ENCODE measurements at places on chromosomes 4 and X. TPM values are rescaled to one million over a fixed set of nuclear protein-coding genes. Genes with fewer than 3 reads are reported as not detected.

DNA sequence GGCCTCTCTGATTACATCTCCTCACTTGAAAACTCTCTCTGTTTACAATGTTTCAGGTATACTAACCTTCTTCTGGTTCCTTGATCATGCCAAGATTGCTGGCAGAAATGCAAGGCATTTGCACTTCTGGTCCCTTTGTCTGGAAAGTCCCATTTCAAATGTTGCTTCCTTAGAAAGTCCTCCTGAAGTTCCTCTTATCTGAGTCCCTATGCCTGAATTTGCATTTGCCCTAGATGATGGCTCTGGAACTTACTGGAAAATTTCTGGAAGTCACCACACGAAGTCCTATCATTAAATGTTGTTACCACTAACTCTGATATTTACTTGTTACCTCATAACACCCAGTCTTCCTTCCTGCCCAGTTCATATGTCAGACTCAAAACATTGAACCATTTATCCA is 176.4 kb downstream of the EFHC2 start:
- no peak for DNase-seq

- DNase-seq, result no peak
These were observed 43.4 kb downstream of the ING2 start for GRCh38 chr4:183548306-183548705.

DNA sequence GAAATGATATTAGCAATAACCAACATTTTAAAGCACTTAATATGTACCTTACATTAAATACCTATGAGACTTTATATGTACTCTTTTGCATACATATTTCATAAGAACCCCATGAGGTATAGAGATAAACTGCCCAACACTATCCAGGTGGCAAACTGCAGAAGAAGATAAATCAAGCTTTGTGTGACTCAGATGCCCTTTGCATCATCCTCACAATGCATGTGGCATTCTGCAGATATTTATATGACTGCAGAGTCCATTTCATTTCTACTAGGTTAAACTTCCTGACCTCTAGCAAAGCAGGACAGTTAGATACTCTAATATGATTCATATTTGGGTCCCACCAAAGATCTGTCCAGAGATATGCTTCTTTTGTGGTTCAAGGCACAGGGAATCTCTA is 85.6 kb upstream of the RASGEF1B start:
- DNase-seq, result no peak

DNA sequence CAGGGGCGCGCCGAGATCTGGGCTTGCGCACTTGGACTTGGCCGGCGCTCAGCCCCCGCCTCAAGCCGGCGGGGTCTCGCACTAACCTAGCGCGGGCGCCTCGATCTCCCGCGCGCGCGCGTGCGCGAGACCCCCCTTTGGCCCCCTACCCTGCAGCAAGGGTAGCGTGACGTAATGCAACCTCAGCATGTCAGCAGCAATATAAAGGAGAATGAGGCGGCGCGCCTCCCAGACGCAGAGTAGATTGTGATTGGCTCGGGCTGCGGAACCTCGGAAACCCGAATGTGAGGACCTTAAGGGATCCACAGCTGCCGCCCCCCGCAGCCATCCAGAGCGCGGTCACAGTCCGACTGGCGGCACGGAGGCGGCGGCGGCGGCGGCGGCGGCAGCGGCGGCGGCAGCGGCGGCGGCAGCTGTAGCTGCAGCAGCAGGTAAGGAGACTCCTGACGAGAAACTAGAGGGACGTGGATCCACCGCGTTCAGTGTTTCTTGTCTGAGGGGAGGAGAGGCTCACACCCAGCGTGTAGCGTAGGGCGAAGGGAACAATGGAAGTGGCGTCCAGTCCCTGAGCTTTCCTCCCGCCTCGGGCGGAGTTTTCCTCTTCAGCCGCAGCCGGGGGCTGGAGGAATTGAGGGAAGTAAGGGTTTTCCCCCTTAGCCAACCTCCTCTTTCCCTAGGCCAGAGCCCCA is at the start of the genes SATL1 and ZNF711:
TSS of gene SATL1 (minus strand) at position 19 of the 689 bp plus-strand sequence. CDS start 134,811 bp downstream, outside the sequence.
TSS of gene ZNF711 (plus strand) at position 231 of the 689 bp plus-strand sequence. CDS start 3,582 bp downstream, outside the sequence.
- DNase-seq, result peak; percentile 91

GRCh38 chrX:96002431-96002830 is 682.2 kb upstream of the DIAPH2 start:
- DNase-seq, result peak; percentile 3

DNA sequence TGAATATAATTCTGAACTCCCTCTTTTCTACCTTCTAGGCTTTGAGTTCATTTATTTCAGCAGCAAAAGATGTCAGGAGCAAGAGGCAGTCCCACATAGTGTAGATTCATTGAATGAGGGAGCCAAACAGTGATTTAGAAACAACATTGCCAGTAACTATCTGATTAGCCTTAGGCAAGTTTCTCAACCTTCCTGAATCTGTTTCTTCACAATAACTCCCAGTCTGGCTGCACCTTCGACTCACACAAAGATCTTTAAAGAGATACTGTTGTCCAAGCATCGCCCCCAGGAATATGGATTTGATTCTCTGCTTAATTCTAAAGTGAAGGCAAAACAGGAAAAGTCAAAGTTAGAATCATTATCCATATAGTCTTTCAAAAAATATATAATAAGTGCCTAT is 1026.2 kb downstream of the DMD start:
- no peak for DNase-seq

- DNase-seq, result no peak
These were observed 131.6 kb upstream of the MED14 start for GRCh38 chrX:40866893-40867292.

DNA sequence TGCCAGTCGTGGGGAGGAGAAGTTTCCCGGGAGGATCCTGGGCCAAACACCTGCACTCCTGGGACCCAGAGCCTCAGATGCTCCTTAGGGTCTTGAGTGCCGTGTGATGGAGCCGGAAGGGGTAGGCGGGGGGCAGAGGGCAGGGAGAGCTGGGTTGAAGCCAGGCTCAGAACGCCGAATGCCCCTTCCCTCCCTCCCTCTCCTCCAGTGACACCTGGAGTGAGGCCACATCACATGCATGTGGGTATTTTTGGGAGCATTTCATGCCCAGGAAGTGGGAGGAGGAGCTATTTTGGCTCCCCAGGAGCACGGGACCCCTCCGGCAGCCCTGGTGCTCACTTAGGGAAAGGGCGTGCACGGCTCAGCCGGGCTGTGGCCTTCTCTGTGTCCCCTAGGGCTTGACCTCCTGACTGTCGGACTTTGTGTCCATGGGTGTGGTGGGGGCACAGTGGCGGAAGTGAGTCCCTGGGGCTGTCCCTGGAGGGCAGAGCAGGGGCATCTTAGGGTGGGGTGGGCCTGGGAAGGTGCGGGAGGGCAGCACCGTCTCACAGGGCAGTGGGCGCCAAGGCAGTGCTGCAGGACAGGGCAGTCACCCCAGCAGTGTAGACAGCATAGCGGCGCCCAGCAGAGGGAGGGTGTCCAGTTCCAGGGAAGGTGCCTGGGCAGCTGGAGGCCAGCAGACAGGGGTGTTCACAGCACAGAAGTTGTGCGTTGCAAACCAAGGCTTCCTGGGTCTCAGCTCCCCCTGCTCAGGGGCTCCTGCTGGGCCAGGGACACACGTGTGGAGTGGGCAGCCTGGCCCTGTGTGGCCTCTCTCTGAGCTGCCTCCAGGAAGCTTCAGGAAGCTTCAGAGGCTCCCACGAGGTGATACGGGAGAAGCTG is 4.9 kb upstream of the CPLX1 start:
- DNase-seq, result no peak

- DNase-seq, result no peak
These were observed 80.2 kb upstream of the LHFPL1 start for GRCh38 chrX:112759966-112760365.

- no peak for DNase-seq
These were observed 25.2 kb downstream of the FOXR2 start for GRCh38 chrX:55648434-55648833.

DNA sequence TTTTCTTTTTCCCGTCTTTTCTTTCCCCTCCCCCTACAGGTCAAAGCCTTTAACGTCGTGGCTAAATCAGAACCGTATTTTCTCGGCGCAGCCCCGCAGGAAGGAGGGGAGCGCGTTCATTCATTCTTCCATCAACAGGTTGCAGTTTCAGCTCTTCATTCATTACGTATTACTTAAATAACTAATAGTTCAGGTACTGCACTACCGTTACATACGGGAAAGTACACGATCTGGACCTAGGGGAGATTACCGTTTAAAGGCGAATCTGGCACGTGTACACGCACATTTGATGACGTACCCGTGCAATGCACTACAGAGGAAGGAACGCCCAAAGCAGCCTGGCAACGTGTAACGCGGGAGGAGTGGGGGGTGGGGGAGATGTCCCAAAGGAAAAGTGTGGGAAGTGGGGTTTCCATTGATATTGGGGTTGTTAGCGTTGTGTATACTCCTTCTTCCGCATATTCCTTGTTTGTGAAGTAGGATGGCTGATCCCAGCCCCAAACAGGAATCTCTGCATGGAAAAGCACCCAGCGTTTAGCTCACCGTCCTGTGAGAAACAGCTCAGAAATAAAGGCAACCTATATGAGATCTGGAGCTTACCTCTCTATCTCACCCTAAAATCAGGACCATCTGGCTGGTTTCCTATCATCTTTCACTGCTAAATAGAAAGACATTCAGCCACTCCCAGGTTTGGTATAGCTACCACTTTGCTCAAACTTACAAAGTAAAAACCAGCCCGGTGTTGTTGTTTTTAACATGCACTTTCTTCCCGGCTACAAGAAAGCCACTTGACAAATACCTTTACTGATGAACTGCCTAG is 585 bp upstream of the SEC24D start:
- DNase-seq, result peak; percentile 42

DNA sequence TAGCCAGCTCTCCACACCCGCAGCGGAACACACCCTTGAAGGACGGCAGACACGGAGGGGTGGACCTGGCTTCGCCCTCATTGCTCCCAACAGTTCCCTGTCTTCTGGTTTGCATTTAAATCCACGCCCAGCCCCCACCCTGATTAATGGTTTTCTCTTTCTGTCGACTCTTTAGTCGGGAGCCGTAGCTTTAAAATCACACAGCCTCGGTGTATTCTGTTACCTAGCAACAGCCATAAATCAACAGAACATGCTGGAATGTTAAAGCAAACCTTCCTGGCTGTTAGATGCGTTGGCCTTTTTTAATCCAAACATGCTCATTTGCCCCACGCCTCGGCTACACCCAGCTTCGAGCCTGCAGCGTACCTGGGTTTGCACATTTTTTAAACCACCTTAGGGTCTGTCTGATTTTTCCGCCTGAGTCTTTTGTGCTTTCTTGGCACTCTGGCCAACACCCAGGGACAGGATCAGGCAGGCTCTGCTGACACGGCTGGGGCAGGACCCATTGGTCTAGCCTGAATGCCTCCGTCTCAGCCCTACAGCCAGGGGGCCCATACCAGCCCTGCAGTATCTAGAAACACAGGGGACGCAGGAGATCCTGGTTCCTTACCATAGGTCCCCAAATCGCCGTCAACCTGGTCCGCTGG is 21.4 kb upstream of the PPP2R2C start:
- DNase-seq, result peak; percentile 11

DNA sequence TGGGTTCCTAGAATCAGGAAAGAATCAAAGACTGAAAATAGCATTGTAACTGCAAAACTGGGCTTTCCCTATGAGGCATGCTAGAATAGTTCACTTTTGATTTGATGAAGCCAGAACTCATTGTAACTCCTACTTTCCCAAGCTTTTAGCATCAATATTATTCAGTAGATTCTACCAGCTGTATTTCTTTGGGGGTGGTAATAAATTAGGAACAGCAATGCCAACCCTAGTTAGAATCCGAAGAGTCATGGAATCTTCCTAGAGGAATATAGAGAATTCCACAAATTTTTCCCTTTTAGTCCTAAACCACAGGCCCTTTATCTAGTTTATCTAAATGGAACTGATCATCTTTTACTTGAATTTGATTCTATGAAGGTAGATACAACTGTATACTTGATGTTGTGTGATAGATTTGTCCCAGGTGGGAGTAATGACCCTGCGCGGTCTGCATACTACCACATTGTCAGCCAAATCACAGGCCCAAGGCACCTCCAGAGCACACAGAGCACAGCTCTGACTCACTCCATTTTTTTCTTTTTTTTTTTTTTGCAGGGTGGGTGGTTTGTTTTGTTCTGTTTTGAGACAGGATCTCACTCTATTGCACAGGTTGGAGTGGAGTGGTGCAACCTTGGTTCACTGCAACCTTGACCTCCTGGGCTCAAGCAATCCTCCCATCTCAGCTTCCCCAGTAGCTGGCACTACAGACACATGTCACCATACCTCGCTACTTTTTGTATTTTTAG is 66.6 kb downstream of the EDNRA start:
- peak; percentile 53 for DNase-seq

GRCh38 chr4:52566136-52567031 is 92.7 kb downstream of the USP46 start:
- no peak for DNase-seq

DNA sequence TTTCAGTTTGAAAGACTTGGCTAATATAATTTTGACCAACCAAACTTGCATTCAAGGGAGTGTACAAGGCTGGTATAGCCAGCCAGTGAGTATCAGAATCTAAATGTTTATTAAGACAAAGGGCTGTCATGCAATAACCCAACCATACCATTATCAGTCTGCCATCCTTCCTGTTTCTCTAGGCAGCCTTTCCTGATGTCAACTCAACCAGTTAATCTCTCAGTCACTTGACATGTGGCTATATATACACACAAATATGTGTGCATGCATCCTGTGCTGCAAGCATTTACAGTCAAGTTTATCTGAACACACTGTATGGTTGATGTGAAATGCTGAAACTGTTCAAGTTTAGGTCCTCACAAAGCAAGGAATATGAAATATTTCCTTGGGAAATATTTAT is 17.2 kb downstream of the BTK start:
- DNase-seq, result no peak

- peak; percentile 54 for DNase-seq
These were observed 7.4 kb downstream of the AFF1 start for GRCh38 chr4:86942185-86942666.

DNA sequence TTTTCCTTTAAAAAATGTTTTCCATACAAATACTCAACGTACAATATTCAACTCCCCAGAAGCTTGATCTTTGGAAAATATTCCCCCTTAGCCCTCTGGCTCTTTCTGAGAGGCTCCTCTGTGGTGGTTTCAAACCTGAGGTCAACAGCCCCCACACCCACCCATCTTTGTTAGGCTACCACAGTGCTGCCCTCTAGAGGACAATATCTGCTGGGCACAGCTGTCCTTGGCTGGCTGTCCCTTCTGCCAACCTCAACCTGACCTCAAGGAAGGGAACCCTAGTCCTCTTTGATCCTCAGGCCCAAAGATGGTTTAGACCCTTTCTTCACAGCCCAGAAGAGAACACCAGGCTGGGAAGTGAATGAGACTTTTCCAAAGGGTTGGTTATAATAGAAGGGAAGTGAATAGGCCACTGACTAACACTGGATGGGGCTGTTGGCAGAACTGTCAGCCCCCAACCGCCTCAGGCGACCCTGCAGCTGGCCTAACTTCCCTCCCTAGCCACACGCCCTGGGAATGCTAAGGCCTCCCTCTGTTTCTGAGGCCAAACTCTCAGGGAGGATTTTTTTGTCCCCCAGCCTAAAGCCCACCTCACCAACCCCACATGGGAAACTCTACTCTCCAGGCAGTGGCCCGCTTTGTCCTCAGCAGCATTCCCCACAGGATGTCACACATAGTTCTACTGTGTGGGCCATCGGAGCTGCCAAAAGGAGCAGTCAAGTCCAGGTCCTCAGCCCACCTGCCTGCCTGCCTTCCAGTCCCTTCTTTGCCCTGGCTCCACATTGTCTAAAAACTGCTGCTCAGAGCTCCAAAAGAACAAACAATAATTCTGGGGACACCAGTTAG is 34.3 kb downstream of the NYX start:
- no peak for DNase-seq

- no peak for DNase-seq
These were observed 313.1 kb upstream of the IRS4 start for GRCh38 chrX:109049416-109049815.

- no peak for DNase-seq
These were observed 10.1 kb upstream of the SH3TC1 start for GRCh38 chr4:8188743-8189550.

The MTNR1A gene
- 0.60 TPM for total RNA-seq

The IL13RA1 gene
- total RNA-seq, result 17.8 TPM

The HAUS7 gene
- total RNA-seq, result 19.1 TPM

The DIPK2B gene
- 0.21 TPM for total RNA-seq

The AKAP4 gene
- total RNA-seq, result not detected

The H2BW2 gene
- not detected for total RNA-seq

The GABRG1 gene
- total RNA-seq, result not detected

All from cardiac muscle cell (in vitro differentiated cells and primary cell).